ENCODE measurements at places on chromosomes 2 and 18.

GRCh38 chr2:64267699-64268098 is 123.5 kb upstream of the PELI1 start:
- no peak for DNase-seq

GRCh38 chr2:149652926-149653325 is 65.4 kb upstream of the MMADHC start:
- no peak for DNase-seq

- DNase-seq: no peak
These were observed 698.5 kb downstream of the NR4A2 start for GRCh38 chr2:155633887-155634570.

GRCh38 chr2:183998041-183998796 is 600.1 kb upstream of the ZNF804A start:
- DNase-seq: no peak

DNA sequence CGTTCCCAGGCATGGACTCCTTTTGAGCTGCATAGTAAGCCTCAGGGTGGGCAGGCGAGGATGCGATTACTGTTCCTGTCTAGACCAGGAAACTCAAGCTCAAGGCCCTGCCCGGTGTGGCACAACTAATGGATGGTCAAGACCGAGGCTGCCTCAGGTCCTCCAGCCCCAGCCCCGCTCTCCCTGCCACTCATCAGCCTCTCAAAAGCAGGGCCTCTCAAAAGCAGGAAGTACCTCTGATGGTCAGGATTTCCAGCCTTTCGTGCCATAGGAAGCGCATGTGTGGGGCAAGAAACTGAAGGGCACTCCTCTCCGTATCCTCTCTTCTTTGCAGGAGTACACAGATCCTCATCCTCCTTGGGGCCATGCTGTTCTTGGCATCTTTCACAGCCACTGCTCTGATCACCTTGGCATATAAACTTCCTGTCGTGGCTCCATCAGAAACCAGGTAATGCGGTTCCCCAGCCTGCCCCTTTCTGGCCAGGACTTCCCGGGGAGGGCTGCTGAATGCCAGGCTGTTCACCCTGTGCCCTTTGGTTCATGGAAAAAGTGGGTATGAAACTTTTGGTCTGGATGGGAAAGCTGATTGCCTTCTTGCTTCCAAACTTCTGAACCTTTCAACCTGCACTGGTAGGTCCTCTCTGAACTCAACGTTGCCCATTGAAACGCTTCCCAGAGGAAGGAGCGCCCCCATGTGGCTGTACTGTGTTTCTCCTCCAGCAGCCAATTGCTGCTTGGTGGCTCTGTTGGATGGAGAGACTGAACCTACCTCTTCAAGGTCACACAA is 82.8 kb upstream of the SEC11C start:
- DNase-seq: peak; percentile 45

- DNase-seq: no peak
These were observed 46.0 kb downstream of the ZNF516 start for GRCh38 chr18:76449111-76449453.

- peak; percentile 43 for DNase-seq
These were observed 1.7 kb downstream of the ROCK2 start for GRCh38 chr2:11342551-11343367.
